ENCODE measurements at places on chromosomes 4 and X. TPM values are rescaled to one million over a fixed set of nuclear protein-coding genes. Genes with fewer than 3 reads are reported as not detected.
A peak's percentile ranks its signal among the peaks of the same experiment; 100 is the strongest.

STK32B gene
- total RNA-seq, result 9.7 TPM

- DNase-seq, result peak; percentile 20
These were observed 3.0 kb upstream of the USP46 start for GRCh38 chr4:52661966-52662690.

UGT2B17 gene
- total RNA-seq, result not detected

DNA sequence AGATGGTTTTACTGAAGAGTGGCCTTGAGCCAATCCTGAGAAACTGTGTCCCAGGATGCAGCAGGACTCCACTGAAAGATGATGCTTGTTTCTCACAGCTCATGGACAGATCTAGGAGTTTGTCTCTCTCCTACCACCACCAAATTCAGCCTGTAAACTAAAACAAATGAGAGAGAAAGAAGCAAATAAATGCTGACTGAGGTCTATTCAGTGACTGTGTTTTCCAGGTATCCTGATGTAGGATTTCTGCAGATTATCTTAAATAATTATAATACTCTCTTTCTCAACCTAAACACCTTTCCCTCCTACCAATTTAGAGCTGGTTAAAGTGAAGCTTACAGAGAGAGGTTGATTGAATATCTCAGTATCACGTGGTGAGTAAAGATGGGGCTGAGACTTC, 599.6 kb upstream of the LCORL start:
- DNase-seq, result no peak

- DNase-seq, result no peak
These were observed 437.9 kb upstream of the BOD1L1 start for GRCh38 chr4:14065406-14065805.

GRCh38 chr4:88264336-88264735, 20.0 kb downstream of the PPM1K start:
- DNase-seq, result no peak

GRCh38 chrX:16524316-16524715, 125.6 kb upstream of the S100G start:
- DNase-seq, result peak; percentile 2

FAM241A gene
- 1.4 TPM for total RNA-seq

GRCh38 chr4:184345573-184345922, 127.9 kb upstream of the ENPP6 start:
- DNase-seq, result no peak

XK gene
- total RNA-seq, result 0.30 TPM

ZXDB gene
- 6.4 TPM for total RNA-seq

DNA sequence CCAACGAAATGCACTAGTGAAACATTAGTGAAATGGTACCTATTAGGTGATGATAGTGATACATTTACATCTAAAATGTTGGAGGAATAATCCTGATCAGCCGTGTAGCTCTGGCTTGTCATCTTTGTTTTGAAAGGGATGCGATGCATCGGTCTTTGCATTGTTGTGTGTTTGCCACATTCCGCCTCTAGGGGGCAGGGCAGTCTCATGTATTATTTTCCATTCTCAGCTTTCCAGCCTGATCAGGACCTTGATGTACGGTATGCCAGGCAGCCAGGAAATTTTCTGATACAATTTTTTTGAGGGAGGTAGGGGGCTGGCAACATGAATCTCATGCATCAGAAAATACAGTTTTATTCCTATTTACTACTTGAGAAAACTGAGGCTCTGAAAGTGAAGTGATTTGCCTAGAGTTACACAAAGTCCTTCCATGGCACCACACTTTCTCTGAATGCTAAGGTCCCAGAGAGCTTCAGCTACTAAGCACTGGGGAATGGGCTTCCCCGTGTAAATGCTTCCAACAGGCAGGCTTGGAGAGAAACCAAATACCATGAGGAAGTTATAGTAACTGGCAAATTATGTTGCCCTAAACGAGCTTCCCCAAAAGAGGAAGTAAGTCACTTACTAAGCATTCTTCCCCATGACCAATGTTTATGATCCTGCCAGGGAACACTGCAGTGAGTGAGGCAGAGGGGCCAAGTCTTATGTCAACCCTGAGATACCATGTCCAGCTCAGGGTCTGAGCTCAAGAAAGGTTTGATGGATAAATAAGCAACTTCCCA, 31.8 kb upstream of the IQSEC2 start:
- DNase-seq, result no peak

DNA sequence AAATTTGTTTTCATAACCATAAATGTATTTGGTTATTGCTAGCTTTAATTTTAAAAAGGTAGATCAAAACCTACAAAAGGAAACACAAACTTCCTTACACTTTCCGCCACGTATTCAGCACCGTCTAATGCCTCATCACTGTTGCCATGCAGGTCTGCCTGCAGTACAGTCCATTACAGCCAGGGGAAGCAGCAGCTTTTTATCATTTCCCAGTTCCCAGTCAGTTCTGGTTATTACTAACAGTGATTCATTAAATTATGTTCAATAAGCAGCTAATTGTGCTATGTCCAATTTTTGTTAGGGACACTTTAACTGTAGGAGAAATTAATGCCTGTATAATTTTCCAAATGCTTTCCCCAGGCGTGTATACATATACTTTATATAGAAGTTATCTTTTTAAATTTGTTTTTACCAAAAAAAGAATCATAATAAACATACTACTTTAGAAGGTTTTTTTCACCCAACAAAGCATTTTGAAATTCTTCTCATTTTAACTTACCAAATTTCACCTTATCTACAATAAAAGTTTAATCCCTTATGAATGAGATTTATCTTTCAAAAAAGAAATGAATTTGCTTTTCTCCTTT, 93.3 kb downstream of the ANXA3 start:
- DNase-seq, result peak; percentile 83

DNA sequence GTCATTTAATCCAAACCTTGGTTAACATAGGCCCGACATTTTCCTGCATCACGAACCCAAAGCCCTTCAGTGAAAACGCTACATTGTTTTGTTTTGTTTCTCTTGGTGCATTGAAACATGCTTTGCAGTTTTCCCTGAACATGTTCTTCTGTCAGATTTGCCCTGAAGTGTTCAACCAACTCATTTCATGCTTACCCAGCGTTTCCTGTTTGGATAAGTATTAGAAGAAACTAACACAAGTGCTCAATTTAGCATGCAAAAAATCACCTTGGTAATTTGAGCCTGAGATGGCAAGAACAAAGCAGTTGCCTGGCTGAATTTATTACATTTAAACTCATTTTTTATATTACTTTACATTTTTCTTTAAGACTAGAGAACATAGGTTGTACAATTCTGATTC, 160.1 kb upstream of the VCX3A start:
- DNase-seq, result peak; percentile 2

ZNF157 gene
- total RNA-seq, result 0.17 TPM

DNA sequence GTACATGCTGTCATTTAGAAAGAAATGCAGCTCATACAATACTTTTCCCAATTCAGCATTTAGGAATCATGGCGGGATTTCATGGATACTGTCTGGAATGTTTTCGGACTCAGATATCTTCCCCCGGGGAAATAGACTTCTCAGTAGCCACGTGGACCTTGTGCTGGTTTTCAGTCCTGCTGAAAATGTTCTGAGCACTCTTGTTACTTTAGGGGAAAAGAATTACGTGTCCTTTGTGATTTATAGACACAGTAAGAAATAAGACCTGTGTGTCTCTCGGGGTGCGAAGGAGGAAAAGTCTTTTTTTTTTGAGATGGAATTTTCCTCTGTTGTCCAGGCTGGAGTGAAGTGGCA, 3.8 kb downstream of the CD99 start:
- DNase-seq, result no peak

GRCh38 chr4:150540536-150540935, 41.4 kb upstream of the MAB21L2 start:
- no peak for DNase-seq

- DNase-seq, result no peak
These were observed 163.5 kb upstream of the EMCN start for GRCh38 chr4:100681289-100681688.

GRCh38 chrX:38796946-38797345, 4.3 kb upstream of the MID1IP1 start:
- no peak for DNase-seq

HTT gene
- 102 TPM for total RNA-seq

GRCh38 chr4:114378305-114378903, 220.2 kb upstream of the UGT8 start:
- peak; percentile 47 for DNase-seq

CC2D2A gene
- total RNA-seq, result 22.3 TPM

PRSS12 gene
- total RNA-seq, result 2.0 TPM

ETDB gene
- not detected for total RNA-seq

GRCh38 chr4:186669159-186669731, 54.4 kb downstream of the FAT1 start:
- peak; percentile 65 for DNase-seq

- DNase-seq, result no peak
These were observed 227.2 kb downstream of the GPM6A start for GRCh38 chr4:175584901-175585300.

F8A1 gene
- 4.0 TPM for total RNA-seq

GRCh38 chr4:139900964-139901376, 235.4 kb downstream of the MGST2 start:
- DNase-seq, result no peak

DNA sequence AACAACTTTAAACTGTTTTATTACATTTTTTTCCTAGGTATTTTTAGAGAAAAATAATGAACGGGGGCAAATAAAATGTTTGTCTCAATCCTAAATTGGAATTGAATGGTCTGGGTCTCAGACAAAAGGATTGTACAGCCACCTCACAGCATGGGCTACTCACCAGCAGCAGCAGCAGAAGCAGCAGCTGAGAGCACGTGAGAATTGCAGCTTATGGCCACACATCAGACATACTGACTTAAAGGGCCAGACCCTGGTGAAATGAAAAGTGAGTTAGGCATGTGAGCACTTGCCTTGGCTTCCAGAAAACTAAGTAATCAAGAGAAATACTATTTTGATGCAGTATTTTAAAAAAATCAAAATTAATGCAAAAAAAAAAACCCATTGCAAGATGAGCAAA, 56.6 kb downstream of the AASDH start:
- no peak for DNase-seq
